Fibroblast of skin of right biceps (primary cell): ENCODE measurements at places on chromosomes 11 and 22.
A peak's percentile ranks its signal among the peaks of the same experiment; 100 is the strongest.

- no peak for DNase-seq
These were observed 511 bp downstream of the RAC2 start for GRCh38 chr22:37243402-37244113.

GRCh38 chr11:60338053-60338452 is 11.0 kb downstream of the MS4A6E start:
- DNase-seq, result no peak

GRCh38 chr22:43012390-43012789 is 2.6 kb downstream of the PACSIN2 start:
- DNase-seq, result peak; percentile 52

- peak; percentile 40 for DNase-seq
These were observed 115.9 kb downstream of the FBXO7 start for GRCh38 chr22:32590556-32590955.

- DNase-seq, result no peak
These were observed 423 bp downstream of the PEX16 start for GRCh38 chr11:45917286-45917622.
